ENCODE measurements at places on chromosomes 4 and X.

DNA sequence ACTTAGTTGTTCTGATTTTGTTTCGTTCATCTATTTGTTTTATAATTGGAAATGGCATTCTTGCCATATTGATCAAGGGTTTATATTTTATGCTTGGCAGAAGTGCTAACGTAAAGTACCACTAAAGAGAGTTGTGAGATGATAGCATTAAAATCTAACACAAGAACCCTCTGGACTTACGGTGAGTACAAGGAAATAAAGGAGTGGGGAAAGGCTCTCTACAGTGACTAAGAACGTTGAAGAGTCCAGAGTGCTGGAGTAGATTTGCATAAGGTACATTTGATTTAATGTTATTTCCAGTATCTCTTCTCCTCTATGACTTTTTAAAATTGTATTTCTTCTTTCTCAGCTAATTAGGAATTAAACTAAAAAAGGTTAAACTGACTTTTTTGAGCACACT, 612.6 kb downstream of the DMD start:
- DNase-seq: no peak

GRCh38 chrX:13090339-13091110, 46.1 kb upstream of the FAM9C start:
- no peak for DNase-seq

DNA sequence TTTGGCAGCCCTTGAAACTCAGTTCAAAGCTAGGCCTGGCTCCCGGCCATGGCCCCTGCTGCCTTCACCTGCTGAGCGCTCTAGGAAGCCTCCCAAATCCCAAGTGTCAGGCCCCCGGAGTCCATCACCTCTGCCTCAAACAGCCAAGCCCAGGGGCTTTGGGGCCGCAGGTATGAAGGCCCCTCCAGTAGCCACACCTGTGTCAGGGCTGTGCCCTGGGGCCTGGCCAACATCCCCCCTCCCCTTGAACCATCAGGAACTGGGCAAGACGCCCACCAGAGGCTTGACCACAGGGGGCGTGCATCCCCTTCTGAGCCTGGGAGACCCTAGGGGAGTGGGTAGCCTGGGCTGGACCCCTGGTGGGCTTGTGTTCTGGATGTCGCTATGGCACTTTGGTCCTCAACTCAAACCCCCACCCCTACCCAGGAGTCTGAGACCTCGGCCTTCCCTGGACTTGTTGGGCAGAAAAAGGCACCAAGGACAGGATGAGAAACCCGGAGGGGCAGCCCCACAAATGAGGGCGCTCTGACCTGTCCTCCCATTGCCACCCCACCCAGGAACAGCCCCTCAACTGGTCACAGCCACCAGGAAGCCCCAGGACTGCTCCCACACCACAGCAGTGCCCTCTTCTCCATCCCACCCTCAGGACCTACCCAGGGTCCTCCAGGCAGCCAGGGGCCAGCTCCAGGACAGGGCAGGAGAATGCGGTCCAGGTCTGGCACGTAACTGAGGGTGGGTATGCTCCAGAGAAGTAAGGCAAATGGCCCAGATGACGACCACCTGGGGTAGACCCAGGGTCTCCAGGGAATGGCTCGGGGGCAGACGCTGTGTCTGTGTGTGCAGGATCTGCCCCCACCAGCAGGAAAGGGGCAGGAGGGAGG, 4.2 kb upstream of the SLBP start:
- DNase-seq: no peak

DNA sequence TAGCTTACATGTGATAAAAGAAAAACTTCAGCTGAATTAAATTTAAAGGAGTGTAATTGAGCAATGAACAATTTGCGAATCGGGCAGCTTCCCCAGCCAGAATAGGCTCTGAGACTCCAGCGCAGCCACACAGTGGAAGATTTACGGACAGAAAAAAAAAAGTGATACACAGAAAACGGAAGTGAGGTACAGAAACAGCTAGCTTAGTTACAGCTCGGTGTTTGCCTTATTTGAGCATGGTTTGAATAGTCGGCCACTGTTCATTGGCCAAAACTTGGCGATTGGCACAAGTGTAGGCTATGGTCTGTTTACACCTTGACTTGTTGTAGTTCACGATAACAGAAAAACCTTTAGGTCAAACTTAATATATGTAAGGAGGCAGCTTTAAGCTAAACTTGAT, 16.7 kb upstream of the SUPT20HL1 start:
- no peak for DNase-seq

- no peak for DNase-seq
Measured at GRCh38 chr4:126772662-126773061, 860.1 kb upstream of the INTU start.

DNA sequence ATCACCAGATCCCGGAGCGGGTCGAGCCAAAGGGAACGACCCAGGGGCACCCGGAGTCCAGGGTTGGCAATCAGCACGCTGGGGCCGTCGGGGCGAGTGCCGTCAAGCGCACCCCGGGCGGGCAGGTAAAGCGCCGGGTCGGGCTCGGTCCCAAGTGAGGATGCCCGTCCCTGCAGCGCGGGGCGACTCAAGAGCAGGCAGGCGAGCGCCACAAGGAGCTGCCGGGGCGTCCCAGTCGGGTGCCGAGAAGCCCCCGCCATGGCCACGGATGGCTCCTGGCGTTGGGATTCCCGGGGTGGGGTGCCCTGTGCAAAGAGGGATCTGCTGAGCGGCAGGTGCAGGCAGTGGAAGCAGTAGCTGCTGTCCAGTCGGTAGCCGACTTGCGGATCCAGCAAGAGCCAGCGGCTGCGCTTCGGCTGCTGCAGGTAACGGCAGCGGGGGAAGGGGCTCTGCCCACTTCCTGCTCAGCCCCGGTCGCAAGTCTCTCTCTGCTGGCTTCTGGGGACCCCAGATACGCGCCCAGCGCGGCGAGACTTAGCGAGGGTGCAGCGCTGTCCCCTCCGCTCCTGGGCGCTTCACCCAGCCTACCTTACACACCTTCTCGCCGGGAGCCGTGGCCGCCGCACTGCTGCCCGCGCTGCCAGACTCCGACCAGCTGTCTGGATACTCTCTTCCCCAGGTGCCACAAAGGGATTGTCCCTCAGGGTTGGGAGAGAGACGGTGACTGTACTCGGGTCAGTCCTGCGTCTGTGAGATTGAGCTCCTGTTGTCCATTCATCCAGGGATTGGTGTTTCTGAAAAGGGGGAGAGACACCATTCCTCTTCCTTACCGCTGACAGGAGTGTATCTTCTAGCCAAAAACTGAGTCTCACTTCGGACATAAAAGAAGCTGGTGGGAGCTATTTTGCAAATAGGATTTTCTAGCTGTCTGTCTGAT, at the start of gene FREM3:
TSS of gene FREM3 (minus strand) at position 260 of the 937 bp plus-strand sequence. CDS start at position 260, 0 bp downstream.
- peak; percentile 20 for DNase-seq

- no peak for DNase-seq
Measured at GRCh38 chr4:89299153-89299791, 8.3 kb downstream of the GPRIN3 start.

- peak; percentile 18 for DNase-seq
Measured at GRCh38 chr4:145909281-145909715, 29.3 kb downstream of the ZNF827 start.

GRCh38 chr4:118113220-118113619, 78.9 kb downstream of the NDST3 start:
- no peak for DNase-seq

- DNase-seq: no peak
Measured at GRCh38 chr4:139768896-139769295, 103.3 kb downstream of the MGST2 start.

GRCh38 chr4:61204353-61205060, 4.4 kb downstream of the ADGRL3 start:
- peak; percentile 63 for DNase-seq

DNA sequence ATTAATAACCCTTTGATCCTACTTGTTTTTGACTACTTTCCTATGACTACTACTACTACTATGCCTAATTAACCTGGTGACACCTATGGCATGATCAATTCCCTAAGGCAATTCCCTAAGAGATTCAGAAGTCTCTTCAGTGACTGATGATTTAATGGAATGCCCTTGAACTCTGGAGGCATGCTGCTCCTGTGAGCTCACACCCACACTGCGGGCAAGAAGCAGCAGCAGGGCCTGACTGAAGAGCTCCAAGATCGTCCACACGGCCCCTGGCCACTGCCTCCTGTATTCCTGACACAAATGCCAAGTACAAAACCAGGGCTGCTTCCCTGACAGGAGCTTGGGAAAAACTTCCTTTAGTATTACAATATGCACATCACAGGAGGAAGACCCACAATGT, 74.2 kb upstream of the STS start:
- DNase-seq: no peak

GRCh38 chr4:104973708-104974107, 173.0 kb upstream of the TET2 start:
- no peak for DNase-seq

DNA sequence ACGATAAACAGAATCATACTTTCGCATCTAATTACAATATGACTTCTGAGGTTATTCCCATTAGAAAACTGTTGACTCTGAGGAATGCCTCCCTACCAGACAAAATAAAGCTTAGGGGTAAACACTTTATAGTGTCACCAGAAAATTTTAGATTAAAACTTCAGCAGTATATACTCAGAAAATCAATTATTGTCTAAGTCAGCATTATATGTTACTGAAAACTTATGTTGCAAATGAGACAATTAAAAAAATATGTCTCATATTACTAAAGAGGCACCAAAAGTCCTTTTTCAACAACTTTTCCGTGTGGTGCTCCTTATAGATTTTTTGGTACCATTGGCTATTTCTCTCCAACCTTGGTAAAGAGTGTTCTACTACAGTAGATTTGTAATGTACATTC, 91.4 kb downstream of the HMGN5 start:
- DNase-seq: no peak

DNA sequence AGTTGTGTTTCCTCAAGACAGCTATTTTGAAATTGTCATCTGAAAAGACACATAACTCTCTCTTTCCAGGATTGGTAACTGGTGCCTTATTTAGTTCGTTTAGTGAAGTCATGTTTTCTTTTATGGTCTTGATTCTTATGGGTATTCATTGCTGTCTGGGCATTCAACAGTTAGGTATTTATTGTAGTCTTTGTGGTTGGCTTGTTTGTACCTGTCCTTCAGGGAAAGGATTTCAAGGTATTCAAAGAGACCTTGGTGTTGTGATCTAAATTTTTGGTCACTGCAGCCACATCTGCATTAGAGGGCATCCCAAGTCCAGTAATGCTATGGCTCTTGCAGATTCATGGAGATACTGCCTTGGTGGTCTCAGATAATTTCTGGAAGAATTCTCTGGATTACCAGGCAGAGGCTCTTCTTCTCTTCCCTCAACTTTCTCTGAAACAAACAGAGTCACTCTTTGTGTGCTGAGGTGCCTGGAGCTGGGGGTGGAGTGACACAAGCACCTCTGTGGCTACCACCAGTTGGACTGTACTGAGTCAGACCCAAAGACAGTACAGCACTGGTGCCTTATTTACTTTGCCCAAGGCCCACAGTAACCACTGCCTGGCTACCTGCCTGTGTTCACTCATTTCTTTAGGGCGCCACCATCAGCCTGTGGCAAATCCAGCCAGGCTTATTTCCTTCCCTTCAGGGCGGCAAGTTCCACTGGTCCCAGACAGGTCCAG, 620.4 kb downstream of the KCNIP4 start:
- DNase-seq: no peak

- DNase-seq: no peak
Measured at GRCh38 chrX:72142794-72143608, 11.3 kb upstream of the RTL5 start.

DNA sequence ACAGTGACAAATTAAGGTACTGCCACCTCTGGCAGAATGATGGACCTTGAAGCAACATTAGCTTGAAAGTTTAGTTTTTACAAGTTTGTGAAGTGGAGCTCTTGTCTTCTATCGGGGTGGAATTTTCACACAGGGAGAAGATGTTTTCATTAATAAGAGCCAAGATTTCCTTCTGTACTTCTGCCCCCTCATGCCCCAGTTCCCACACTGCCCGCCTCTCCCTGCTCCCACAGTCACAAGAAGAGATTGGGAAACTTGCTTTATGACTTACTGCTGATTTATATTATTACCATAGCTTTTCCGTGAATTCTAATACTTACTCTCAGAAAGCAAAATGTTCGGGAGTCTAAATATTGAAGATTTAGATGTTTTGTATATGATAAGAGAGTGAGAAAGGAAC, 539.8 kb upstream of the ARX start:
- no peak for DNase-seq

GRCh38 chr4:87555773-87556619, 26.8 kb upstream of the SPARCL1 start:
- no peak for DNase-seq

- DNase-seq: no peak
Measured at GRCh38 chr4:151329217-151330007, 4.0 kb upstream of the SH3D19 start.

GRCh38 chrX:40055495-40055894, 42.3 kb downstream of the BCOR start:
- DNase-seq: no peak

DNA sequence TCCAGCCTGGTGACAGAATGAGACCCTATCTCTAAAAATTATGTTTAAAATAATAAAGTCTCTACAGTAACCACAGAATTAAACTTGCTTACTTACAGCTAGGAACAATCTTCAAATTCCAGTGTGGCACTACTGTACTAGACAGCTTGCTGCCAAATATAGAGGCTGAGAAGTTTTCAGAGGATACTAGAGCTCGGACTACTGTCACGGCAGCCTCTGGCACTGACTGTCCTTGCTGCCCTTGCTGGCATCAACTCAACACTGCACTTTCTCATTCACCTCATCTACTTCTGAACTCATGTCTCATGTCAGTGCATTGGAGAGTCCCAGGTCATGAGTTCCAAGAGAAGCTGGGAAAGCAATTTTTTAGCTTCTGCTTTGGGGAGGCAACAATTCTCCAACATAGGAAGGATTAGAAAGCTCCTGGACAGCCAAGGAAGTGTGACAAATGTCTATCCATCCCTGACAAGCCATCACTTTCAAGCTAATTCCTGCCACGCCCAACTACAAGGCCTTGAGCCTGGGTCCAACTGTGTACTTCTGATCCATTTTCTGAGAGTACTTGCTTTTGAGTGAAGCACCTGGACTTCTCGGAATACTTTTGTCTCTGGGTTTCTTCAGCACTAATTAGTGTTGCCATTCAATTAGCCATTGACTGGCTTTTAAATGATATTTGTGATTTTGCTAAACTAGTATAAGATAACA, 98.6 kb upstream of the NR3C2 start:
- no peak for DNase-seq

GRCh38 chr4:954211-955020, 19.0 kb downstream of the DGKQ start:
- no peak for DNase-seq

DNA sequence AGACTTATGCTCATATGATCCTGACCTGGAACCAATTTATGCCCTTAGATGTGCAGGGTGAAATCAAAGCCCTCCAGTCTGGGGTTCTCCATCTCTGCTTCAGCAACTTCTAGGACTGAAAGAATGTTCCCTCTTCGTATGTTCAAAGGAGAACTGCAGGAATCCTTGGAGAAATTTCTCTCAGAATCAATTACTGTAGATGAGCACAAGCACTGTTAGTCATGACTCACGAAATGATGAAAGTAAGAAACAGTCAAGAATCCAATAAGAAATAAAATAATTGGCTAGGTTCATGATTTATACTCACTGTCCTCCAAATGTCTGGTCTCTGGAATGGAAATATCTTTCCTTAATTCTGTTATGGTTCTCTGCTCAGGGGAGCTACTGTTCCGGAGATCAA, 348.2 kb downstream of the PDGFC start:
- no peak for DNase-seq
